ENCODE measurements at places on chromosomes 4 and X.

GRCh38 chrX:122914256-122914655 is 269.8 kb upstream of the GRIA3 start:
- DNase-seq, result peak; percentile 55

GRCh38 chr4:83107631-83108030 is 6.9 kb downstream of the PLAC8 start:
- no peak for DNase-seq

- no peak for DNase-seq
Measured at GRCh38 chr4:92303621-92304027, at the start of gene GRID2. Gene GRID2 (plus strand): TSS chr4:92303966.

- no peak for DNase-seq
Measured at GRCh38 chrX:54807524-54808108, at the start of gene MAGED2. Gene MAGED2 (plus strand): TSS chrX:54807745. CDS start chrX:54809332, 1,587 bp downstream.

- DNase-seq, result no peak
Measured at GRCh38 chr4:144705601-144706590, 59.9 kb downstream of the HHIP start.

DNA sequence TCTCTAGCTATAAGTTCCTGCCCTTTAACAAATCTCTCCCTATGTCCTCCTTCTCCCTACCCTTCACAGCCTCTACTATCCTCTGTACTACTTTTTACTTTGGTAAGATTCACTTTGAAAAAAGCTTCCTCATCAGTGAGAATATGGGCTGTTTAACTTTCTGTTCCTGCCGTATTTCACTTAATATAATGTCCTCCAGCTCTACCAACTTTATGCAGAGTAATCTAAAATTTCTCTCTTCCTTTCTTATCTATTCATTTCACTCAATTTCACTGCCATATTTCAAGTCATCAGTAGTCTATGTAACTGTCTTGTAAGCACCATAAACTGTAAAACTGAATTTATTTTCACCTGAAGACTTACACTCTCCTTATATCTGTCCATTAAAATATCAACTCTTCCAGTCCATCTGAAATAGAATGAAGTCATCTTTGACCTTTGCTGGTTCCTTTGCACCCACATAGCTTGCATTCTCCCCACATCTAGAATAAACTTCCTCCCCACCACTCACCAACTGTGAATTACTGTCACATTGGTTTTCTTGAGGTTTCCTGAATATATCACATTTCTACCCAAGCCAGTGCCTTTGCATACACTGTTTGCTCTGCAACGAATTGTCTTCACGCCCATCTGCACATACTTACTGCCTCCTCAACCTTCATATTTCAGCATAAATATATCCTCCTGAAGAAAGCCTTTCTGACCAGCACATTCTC is 54.6 kb downstream of the ARAP2 start:
- DNase-seq, result no peak

DNA sequence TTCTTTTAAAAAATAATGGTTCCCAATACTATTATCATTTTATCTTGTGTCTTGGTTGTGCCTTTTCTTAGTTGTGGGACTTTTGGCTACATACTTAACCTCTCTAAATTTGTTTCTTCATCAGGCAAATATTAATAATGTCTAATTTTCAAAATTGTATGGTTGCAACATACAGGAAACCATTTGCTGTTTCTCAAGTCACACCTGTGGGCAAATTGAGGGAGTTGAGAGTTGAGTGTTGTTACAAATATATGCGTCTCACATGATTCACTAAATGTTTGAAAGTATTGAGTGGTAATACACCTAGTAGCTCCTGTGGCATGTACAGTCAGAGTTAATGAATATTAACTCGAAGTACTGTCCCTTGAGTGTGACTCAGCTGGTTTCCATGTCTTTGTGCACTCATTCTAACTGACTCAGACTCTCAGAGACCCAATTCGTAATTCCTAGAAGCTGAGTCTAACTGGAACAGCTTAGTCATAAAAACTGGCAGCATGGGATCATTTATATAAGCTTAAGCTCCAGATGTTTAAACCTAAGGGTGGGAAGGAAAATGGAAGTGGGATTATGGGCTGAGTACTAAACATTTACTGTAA is 802.4 kb downstream of the TRIML1 start:
- DNase-seq, result no peak
